CD4-positive, alpha-beta T cell treated with Interleukin-15 for 4 hours (primary cell): ENCODE measurements at places on chromosomes 11 and 22.

DNA sequence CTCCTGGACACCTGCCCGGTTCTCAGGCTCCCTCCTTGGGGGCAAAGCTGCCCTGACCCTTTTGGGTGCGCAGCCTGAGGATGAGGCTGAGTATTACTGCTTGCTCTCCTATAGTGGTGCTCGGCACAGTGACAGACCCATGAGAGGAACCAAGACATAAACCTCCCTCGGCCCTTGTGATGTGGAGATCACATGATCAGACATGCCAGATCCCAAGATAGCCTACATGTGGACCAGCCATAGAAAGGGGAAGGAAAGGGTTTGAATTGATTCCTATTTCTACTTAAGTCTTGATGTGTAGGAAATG lies 125.3 kb downstream of the VPREB1 start:
- DNase-seq, result no peak

DNA sequence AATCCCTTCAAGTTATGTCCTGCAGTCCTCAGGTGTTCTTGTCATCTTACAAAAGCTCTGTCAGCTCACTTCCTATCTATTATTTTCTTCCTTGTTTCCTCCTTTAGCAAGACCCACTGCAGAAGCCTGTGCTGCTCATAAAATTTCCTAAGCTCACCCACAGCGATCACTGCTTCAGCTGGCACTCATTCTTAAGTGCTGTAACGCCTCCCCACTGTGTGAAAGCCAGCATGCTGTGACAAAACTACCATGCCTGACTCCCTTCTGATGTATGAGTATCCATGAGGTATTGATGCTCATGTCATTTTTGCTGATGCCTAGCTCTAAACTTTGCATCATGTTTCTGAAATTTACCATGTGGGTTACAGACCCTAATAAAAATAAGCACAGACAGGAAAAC lies 41.5 kb upstream of the CNTN5 start:
- DNase-seq, result no peak

DNA sequence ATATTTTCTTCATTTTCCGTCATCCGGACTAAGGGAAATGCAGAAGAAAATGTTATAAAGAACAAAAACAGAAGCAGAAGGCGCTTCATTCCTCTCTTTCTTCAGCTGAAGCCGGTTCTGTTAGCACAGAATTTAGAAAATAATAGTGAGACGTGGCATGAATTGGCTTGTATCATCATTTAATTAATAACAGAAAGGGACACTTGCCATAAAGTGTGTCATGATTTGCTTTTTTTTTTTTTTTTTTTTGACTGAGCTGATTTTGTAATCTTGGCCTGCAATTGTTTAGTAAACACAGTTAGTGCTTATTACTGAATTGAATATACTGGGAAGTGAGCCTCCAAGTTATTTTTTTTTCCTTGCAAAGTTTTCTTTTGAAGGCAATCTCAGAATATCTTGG lies at the start of gene MMP27:
MMP27 (minus strand) TSS at position 144 of the 400 bp plus-strand sequence; CDS start at position 89, 55 bp downstream.
- no peak for DNase-seq

DNA sequence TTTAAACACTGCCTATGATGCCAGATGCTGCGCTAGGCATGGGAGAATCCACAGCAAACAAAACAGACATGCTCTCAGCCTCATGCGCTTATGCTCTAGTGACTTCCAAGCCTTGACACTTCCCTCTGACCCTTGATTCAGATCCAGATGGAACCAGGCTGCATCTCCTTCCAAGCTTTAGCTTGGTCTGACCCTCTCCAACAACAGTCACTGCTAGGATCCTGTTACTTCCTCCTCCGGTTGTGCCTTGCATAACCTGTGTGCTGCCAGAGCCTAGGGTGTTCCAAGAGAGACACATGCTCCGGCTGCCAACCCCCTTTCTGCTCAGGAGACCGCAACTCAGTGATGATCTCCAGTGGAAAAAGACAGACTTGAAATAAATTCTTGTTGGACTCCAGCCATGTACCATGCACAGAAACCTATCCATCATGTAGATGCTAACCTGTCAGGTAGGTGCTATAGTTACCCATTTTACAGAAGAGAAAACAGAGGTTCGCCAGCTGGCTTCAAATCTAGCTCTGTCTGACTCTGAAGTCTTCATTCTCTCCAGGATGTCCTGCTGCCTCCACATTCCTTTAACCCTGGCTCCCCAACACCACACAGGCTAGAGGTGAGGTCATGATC lies 136.3 kb upstream of the TEAD1 start:
- no peak for DNase-seq

DNA sequence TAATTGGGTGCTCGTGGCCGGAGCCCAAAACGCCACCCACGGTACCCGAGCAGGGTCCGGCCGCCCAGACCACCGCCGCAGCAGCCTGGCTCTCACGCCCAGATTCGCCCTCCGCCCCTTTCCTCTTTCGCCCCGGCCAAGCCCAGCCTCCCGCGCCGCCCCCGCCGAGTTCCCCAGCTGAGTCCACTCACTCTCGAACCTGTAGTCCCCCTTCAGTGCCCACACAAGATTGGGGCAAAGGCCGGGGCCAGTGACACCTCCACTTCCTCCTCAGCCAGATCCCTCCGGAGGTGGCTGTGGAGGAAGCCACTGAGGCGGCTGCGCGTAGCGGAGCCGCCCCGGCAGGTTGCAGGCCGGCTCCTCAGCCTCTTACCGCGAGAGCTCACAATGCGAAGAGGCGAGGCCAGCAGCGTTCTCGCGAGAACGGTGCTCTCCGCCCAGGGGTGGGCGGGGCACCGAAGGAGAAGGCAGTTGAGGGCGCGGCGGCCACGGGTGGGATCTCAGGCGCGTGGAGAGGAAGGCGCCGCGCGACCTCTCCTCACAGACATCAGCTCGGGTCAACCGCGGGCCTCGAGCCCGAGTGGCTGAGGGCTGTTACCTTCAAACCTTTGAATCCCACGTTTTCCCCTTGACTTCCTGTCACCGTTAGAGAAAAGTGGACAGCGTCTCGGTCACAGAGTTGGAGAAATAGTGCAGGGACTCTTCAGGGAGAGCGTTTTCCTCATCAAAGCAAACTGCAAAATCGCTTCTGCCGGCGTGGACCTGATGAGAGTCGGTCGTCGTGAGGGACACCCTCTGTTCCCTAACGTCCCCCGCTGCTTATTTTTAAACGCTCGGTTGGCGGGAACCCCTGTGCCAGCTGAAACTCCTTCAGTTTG lies at the start of gene BTBD10:
BTBD10 (minus strand) TSS at position 322 of the 878 bp plus-strand sequence. CDS start 18,098 bp downstream, outside the sequence.
- DNase-seq, result peak; percentile 95
